ENCODE measurements at places on chromosomes 13 and 19.
A peak's percentile ranks its signal among the peaks of the same experiment; 100 is the strongest.

DNA sequence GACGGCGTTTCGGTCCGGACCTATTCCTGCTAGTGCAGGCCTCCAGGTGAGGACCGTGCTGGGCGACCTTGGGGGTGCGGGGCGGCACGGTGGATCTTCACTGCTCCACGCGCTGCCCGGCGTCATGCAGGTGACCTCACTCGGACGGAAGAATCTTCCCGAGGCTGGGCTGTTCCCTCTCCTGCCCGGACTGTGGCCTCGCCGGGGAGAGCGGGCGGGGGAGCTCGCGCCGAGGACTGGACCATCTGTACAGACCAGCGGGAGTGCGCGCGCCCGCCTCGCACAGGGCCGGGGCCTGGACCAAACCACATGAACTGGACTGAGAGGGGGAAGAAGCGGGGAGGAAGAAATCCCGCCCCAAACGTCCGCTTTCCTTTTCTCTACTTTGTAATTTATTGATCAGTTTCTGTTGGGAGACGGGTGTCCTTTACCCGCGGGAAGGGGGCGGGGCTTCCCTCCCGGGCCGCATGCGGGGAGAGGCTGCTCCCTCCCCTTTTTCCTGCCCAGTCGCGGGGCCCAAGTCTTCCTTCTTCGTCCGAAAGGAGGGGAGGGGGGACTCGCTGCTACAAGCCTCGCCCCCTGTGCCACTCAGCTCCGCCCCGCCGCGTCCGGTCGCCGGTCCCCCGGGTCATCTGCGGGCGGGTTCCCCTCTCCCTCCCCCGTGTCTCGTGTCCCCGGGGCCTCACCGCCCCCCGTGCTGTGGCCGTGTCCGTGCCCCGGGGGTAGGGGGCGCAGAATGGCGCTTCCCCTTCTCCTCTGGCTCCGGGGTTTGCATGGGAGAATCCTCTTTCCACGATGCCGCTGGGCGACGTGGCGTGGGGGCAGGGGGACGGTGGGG is 4.9 kb downstream of the HRC start:
- no peaks in the 10 kb centered on the region for H3K36me3 ChIP-seq
- no peak overlapping the region for H3K27ac ChIP-seq
- peaks cover 36% of the 10 kb centered on the region for H3K27me3 ChIP-seq
- peak overlapping the region; percentile 42 for H3K4me3 ChIP-seq

DNA sequence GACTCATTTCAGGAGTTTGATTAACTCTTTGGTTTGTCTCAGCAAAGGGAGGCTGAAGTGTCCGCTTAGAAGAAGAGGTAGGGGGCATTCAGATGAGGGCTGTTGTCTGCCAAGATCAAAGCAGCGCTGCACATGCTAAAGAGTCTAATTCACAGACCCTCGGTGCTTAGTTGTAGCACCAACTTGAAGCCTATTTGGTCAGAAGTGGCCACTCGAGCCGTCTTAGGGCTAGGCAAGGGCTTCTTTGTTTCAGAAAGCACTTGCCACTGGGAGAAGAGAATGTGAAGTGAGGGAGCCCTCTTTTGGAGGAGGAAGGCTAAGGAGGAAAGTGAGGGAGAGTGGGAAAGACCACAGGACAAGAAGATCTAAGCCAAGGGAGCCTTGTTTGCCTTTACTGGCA is 313.4 kb upstream of the TMTC4 start:
- H3K27ac ChIP-seq, result no peak overlapping the region
- H3K4me3 ChIP-seq, result no peak overlapping the region
- H3K36me3 ChIP-seq, result no peaks in the 10 kb centered on the region
- no peaks in the 10 kb centered on the region for H3K27me3 ChIP-seq

DNA sequence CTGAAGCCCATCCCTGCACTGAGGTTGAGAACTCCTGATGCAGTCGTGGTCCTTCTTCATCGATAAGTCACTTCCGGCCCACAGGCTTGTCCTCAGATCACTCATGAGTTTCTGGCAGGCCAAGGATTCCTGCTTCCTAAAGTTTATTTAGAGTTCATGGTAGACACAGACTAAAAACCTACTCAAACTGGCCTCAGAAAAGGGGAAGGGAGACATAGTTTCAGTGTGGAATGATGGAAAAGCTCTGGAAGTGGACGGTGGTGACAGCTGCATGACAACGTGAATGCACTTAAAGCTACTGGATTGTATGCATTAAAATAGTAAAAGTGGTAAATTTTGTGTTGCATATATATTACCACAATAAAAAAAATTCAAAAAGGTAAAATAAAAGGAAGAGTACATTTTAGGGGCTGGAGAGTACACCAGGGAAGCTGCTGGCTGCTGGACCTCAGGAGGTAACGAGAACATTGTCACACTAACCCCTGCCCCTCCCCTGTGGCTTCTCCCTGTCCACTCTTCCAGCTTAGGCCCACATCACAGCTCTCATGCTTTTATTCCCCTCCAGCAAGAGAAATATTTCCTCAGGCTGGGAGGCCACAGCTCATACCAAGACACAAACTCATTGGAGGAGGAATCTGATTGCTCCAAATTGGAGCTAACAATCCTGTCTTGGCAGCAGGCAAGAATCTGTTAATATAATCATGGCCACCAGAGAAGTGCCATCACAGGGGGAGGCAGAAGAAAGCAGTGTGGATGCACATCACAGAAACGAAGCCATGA is 741.0 kb downstream of the UQCRFS1 start:
- H3K36me3 ChIP-seq, result no peaks in the 10 kb centered on the region
- H3K4me3 ChIP-seq, result no peak overlapping the region
- DNase-seq, result no peak

DNA sequence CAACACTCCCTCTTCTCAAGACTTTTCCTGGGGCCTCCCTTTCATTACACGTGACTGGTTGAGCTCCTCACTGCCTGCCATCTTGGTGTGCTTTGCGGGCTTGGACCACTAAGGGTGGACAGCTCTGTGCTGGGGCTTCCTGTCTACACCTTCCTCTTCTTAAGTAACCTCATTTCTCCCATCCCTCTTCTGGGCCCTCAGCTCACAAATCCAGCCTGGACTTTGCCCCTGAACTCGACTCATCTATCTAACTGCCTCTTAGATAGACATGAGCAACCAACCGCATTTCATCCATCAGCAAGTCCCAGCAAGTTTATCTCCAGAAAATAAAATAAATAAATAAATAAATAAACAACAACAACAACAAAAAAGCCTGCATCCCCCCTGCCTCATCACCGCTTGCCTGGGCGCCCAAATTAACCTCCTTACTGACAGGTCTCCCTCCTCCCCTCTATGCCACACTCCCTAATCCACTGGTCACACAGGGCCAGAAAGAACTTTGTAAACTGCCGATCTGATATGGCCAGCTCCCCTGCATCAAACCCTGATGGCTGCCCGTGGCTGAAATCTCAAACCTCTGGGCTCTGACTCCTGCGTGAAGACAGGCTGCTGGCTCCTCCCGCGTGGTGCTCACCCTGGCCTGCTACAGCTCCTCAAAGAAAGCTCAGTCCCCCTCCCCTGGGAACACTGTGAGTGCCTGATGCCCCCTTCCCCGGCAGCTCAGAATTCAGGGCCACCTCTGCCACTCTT is 7.8 kb downstream of the ISOC2 start:
- H3K36me3 ChIP-seq, result no peaks in the 10 kb centered on the region
- DNase-seq, result no peak
- no peak overlapping the region for H3K4me3 ChIP-seq
- no peak overlapping the region for H3K27ac ChIP-seq
- H3K4me1 ChIP-seq, result peaks cover 10% of the 10 kb centered on the region

GRCh38 chr13:42649831-42650230 is 75.9 kb downstream of the TNFSF11 start:
- H3K4me3 ChIP-seq, result no peak overlapping the region
- no peak overlapping the region for H3K27ac ChIP-seq
- no peak for DNase-seq

DNA sequence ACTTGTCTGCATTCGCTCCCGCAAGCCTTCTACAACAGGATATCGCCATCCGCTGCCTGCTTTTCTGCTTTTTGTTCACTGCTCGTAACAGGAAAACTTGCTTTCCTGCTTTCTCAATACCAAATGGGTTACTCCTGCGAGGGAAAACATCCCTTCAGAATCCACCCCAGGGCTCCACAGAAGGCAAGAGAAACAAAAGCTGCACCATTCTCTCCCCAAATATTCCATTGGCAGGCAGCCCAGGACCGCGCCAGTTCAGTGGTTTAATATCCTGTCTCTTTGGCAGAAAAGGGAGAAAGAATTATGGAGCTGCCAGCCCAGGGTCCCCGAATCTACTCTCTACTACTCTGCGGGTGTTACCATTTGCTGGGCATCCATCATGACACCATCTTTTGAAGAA is 84.7 kb upstream of the DOCK9 start:
- peaks cover 80% of the 10 kb centered on the region for H3K4me1 ChIP-seq
- H3K4me3 ChIP-seq, result no peak overlapping the region
- no peak for DNase-seq
- no peaks in the 10 kb centered on the region for H3K27me3 ChIP-seq
- H3K27ac ChIP-seq, result no peak overlapping the region

All from CD4-positive, alpha-beta memory T cell (primary cell).